ENCODE measurements at places on chromosomes 2 and 18.

GRCh38 chr18:21453511-21453901, 147.0 kb downstream of the ESCO1 start:
- DNase-seq: no peak

DNA sequence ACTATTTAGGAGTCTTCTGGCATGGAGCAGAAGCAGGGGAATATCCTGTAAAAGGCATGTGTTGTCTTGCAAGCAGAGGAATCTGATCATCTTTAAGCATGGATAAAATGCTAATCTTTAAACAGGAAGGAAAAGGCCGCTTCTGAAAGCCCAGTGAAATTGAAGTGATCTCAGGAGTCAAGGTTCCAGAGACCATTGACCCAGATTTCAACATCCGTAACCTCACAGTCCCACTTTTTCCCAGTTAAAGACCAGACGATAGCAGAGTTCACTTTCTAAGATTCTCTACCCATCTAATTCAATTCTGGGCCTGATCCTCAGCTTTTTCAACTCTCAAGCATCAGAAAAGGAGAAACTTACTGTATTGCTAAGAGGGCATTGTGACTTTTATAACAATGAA, 332.2 kb upstream of the LRP1B start:
- no peak for DNase-seq

GRCh38 chr2:9063023-9063606, 59.6 kb upstream of the MBOAT2 start:
- DNase-seq: no peak

DNA sequence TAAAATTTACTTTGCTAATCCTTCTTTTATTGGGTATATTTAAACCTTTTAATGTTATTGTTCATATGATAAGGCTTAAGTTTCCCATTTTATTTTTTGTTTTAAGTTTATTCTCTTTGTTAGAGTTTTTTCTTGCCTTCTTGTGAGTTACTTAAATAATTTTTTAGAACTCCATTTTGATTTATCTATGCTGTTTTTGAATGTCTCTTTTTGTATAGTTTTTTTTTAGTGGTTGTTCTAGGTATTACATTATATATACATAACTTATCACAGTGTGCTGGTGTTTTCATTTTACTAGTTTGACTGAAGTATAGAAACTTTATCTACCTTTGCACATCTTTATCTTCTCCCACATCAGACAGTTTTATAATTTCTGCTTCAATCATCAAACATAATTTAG, 49.4 kb upstream of the TGFA start:
- no peak for DNase-seq

- peak; percentile 1 for DNase-seq
Observed at GRCh38 chr2:172516299-172516698, 39.6 kb upstream of the PDK1 start.

DNA sequence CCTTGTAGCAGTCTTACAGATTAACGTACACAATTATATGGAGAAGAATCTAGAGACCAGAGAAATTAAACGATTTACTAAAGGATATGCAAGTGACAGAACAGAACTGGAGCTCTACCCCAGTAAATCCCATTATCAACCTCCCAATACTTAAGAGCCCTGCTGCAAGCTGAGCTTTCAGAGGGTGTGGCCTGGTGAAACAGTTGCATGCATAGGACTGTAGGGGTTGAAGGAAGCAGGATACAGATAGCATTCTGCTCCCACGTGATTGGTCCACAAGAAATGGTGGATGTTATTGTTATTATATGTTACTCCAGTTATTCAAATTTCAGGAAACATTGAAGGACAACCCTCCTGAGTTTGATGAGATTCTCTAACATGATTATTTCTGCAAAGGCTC, 210.8 kb upstream of the THUMPD2 start:
- no peak for DNase-seq

DNA sequence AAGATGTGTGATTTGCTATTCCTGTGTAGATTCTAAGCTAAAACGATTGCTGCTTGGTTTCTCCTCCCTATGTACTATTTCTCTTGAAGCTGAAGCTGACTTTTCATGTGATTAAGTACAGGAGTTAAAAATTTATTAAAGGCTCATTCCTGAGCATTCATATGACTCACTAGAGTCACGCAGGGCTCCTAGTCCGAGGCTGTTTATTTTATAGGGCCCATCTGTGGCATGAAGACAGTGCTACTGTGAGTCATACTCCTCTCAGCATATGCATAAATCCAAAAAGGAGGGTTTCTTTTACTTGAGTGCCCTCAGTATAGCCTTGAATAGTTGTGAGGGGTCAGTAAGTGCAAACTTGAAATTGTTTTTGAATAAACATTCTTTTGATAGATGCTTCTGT, 378.8 kb downstream of the PTPRM start:
- DNase-seq: no peak

GRCh38 chr18:48983793-48984437, 33.1 kb upstream of the SMAD7 start:
- no peak for DNase-seq

- DNase-seq: no peak
Observed at GRCh38 chr2:136204971-136205370, 87.0 kb upstream of the CXCR4 start.

- no peak for DNase-seq
Observed at GRCh38 chr2:24793761-24794435, 673 bp downstream of the CENPO start.

DNA sequence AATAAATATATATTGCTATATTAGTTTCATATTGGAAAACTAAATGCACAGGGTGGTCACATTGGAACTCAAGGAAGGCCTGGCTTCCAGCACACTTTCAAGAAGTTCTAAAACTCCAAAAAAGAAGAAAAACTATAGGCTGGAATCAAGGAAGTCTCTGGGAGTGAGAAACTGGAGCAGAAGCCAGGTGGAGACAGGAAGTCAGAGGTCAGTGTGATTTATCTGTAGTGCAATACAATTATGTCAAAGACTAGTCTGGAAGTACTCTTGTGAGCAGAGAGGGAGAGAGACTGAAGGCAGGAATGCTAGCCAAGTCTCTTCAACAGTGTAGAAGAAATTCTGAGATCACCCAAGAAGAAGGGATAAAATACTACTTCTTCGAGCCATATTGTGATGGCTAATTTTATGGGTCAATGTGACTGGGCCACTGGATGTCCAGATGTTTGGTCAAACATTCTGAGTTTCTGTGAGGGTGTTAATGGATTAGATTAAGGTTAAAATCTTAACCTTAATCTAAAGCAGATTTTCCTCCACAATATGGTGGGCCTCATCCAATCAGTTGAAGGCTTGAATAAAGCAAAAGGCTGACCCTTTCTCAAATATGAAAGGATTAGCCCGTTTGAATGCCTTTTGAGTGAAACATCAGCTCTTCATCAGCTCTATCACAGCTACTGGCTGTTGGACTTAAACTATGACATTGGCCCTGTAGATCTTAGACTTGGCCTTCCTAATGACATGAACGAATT, 208.0 kb downstream of the TDRD15 start:
- DNase-seq: no peak

GRCh38 chr2:114661971-114662939, 219.8 kb downstream of the DPP10 start:
- DNase-seq: no peak

- no peak for DNase-seq
Observed at GRCh38 chr18:6876641-6877041, 147.1 kb downstream of the ARHGAP28 start.

GRCh38 chr18:3305933-3306332, 44.0 kb downstream of the MYL12B start:
- no peak for DNase-seq

DNA sequence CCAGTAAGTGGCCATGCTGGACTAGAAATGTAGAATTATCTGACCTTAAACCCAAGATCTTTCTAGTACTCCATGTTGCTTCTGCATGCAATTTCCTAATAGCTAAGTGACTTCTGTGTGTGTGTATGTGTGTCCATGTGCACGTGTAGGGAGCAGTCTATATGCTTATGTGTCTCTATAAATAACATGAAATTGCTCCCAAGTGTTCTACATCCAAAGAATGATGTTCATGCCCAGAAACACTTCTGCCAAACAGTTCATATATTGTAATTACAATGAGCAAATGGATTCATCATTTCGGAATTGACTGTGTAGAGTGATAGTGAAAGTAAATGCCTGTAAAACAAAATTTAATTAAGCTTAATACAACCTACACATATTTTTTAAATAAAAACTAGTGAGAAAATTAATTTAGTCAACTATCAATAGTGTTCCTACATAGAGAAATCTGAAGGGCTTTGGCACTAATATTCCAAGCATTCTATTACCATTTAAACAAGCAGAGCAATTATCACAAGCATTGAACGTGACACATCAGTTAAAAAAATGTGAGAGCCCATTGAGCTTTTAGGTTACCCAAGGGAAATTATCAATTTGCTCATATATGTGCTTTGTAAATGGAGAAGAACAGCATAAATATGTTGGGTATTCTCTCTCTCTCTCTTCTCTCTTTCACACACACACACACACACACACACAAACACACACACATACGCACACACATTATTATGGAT, 1067.4 kb downstream of the CNTNAP5 start:
- no peak for DNase-seq

DNA sequence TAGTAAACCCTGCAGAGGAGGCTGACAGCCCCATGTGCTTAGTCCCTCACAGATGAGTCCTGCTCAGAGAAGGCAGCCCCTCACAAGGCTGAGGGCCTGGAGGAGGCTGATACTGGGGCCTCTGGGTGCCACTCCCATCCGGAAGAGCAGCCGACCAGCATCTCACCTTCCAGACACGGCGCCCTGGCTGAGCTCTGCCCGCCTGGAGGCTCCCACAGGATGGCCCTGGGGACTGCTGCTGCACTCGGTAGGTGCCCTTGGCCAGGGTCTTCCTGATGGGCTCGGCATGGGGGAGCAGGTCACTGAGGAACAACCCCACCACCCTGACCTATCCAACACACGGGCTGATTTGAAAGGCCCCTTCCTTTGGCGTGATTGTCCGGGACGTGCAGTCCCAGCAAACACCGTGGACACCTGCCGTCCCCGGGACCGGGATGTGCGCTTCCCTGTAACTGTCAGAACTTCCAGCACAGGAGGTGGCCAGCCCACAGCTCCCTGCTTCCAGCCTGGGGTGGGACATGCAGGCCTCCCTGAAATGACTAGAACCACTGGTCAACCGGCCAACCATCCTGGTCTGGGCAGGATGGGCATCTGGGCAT, 38.6 kb downstream of the MLPH start:
- no peak for DNase-seq

DNA sequence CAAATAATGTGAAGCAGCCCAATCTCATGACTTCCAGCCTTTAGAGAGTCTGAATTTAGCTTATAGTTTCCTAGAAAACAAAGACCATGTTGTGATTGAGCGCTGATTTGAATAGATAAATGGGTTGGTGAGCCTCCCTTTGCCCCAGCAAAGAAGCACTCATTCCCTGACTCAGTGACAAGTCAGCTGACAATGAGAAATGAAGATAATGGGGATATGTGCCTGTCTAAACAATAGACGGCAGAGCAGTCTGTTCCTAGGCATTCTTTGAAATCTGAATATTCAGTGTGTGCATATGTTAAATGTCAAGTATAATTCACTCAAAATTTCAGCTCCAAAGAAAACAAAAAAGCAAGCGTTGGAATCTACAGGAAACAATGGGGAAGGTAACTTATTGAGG, 34.8 kb upstream of the LINC00305 start:
- DNase-seq: no peak

DNA sequence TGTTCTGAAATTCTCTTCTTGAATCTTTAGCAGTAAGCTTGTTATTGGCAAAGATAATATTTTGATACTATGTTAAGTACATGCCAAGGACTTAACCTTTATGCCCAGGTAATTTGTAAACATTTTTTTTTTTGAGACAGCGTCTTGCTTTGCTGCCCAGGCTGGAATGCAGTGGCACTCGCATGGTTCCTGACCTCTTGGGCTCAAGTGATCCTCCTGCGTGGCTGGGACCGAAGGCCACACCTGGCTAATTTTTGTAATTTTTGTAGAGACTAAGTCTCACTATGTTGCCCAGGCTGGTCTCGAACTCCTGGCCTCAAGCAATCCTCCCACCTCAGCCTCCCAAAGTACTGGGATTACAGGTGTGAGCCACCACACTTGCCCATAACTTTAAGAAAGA, 35.7 kb upstream of the ZCCHC2 start:
- no peak for DNase-seq

- DNase-seq: no peak
Observed at GRCh38 chr18:74190086-74190485, 41.8 kb downstream of the TIMM21 start.

GRCh38 chr2:115552726-115553125, 1110.3 kb downstream of the DPP10 start:
- no peak for DNase-seq

- DNase-seq: no peak
Observed at GRCh38 chr2:28282248-28282647, 110.4 kb upstream of the FOSL2 start.

GRCh38 chr18:25456334-25457010, 104.5 kb upstream of the ZNF521 start:
- DNase-seq: no peak

DNA sequence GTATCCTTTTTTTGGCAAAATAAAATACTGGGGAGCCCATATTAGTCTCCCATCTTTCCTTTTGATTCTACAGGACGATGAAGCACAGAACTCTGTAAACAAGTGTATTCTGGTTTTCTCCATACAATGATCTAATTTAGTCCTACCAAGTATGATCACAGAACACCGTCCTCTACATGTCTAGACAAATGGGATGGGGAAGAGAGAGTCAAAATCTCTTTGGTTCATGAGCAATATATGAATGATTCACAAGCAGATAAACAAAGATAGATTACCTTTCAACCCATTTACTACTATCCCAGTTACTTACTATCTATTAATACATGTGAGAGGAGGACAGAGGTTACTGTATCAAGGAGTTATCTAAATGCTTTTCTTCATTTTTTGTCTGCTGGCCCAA, 352.4 kb upstream of the ACVR2A start:
- DNase-seq: no peak

DNA sequence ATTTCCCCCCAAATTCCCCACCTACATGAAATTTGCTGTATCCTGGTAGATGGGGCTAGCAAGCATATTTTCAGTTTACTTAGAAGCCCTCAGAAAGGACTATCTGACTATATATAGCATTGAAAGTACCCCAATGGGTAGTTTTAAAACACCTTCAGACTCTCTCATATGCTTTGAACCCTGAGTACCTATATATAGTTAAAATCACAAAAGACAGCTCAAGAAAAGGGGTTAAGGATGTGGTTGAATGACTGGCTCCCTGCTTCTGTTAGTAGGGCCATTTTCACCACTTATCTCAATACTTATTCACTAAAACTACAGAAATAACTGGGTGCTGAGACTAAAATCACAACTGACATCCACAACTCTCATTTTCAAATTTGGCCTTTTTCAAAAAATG, 18.5 kb downstream of the WDPCP start:
- no peak for DNase-seq

All from GDM1 (cell line).